ENCODE measurements at places on chromosomes 2 and 18.

GRCh38 chr18:68662754-68663153, 52.2 kb downstream of the TMX3 start:
- DNase-seq, result peak; percentile 13

- no peak for DNase-seq
Measured at GRCh38 chr2:24181849-24182248, 7.0 kb downstream of the FAM228A start.

DNA sequence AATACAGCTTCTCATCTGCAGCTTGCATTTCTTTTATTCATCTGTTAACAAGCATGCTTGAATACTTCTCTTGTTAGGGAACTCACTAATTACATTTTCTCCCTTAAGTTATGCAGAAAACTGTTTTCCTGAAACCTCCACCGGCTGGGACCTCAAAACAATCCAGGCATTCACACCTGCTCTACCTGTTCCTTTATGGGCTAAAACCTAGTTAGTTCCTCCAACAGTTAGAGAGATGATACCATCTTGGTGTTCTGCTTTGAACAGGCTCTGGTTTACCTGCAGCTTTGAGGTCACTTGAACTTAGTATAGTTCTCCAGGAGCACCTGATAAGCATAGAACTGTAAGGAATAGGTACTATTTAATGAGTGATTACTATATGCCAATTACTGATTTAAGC, 6.1 kb downstream of the PLEK start:
- no peak for DNase-seq

- no peak for DNase-seq
Measured at GRCh38 chr18:55504808-55505207, 83.2 kb downstream of the TCF4 start.

DNA sequence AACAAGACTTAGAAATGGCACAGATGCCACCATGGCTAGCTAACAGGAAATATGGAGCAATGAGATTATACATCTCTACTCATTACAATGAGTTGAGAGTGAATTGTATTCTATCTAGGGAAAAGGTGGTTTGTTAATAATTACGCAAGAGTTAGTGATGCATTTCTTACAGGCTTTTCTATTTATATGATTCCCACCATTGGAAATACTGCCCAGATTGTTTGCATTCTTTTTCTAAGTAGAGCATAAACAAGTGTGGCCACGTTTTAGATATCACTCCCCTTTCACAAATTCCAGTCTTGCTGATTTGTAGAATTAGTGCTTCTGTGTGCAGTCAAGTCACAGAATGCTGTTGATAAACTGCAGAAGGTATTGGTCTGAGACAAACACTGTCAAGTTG, 56.6 kb downstream of the ZNF804A start:
- DNase-seq, result no peak

DNA sequence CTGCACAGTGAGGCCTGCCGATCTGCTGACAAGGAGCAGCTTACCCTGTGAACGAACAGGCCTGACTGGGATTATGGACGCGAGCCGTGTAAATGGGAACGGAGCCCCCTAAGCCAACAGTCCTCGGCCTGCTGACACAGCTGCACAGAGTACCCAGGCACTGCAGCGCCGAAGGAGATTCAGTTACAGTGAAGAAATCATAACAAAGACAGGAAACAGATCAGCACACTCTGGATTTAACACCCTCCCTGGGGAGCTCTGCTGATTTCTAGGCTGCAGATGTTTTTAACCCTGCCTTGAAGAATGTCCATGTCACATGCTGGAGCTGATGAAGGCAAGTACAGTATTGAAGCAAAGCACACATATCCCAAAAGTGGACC, 43.4 kb downstream of the COLEC12 start:
- peak; percentile 67 for DNase-seq

- DNase-seq, result no peak
Measured at GRCh38 chr2:144201126-144201525, 318.8 kb downstream of the ZEB2 start.

- DNase-seq, result peak; percentile 15
Measured at GRCh38 chr2:32452338-32453064, 95.7 kb downstream of the BIRC6 start.

GRCh38 chr18:46418663-46419260, 238.3 kb downstream of the LOXHD1 start:
- DNase-seq, result no peak

GRCh38 chr18:3541549-3542386, 91.8 kb downstream of the TGIF1 start:
- no peak for DNase-seq

GRCh38 chr2:174967691-174968260, 37.4 kb downstream of the CHN1 start:
- no peak for DNase-seq

- no peak for DNase-seq
Measured at GRCh38 chr2:74915743-74916142, 42.7 kb upstream of the POLE4 start.

- no peak for DNase-seq
Measured at GRCh38 chr2:219205981-219206327, 628 bp upstream of the ZFAND2B start.

- no peak for DNase-seq
Measured at GRCh38 chr2:138267161-138267901, 234.2 kb upstream of the SPOPL start.

- DNase-seq, result no peak
Measured at GRCh38 chr2:199452260-199452990, 5.3 kb downstream of the SATB2 start.

GRCh38 chr2:56099963-56100362, 83.8 kb upstream of the CCDC85A start:
- DNase-seq, result no peak

GRCh38 chr2:22855761-22856184, 529.2 kb upstream of the KLHL29 start:
- no peak for DNase-seq

GRCh38 chr2:134175834-134176233, 78.0 kb upstream of the MGAT5 start:
- DNase-seq, result no peak

- no peak for DNase-seq
Measured at GRCh38 chr2:130911482-130911881, 74.8 kb downstream of the ARHGEF4 start.

- no peak for DNase-seq
Measured at GRCh38 chr2:242058116-242058680, 188.7 kb downstream of the RTP5 start.

DNA sequence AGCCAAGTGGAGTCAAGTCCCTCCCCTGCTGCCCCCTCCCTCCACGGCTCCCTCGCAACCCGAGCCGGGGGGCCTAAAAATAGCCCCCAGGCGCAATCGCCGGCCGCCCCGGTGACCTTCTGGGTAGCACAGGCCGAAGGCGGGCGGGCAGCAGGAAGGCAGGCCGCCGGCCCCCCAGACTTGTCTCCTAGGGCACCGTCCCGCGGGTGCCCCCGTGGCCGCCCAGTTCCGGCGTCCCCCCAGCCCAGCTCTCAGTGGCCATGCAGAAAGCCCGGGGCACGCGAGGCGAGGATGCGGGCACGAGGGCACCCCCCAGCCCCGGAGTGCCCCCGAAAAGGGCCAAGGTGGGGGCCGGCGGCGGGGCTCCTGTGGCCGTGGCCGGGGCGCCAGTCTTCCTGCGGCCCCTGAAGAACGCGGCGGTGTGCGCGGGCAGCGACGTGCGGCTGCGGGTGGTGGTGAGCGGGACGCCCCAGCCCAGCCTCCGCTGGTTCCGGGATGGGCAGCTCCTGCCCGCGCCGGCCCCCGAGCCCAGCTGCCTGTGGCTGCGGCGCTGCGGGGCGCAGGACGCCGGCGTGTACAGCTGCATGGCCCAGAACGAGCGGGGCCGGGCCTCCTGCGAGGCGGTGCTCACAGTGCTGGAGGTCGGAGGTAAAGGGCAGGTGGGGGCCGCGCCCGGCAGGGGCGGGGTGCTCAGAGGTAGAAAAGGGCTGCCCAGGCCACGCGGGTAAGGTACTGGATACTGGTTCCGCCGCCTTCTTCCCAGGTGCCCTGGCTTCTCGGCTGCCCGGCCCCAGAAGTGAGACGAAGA, at the start of gene SPEG:
SPEG (plus strand) TSS at position 126 of the 808 bp plus-strand sequence; CDS start at position 261, 135 bp downstream.
- no peak for DNase-seq

- no peak for DNase-seq
Measured at GRCh38 chr2:137221797-137222492, 456.6 kb downstream of the THSD7B start.

- no peak for DNase-seq
Measured at GRCh38 chr2:39506215-39506614, 69.1 kb upstream of the MAP4K3 start.

Measured in NAMALWA (cell line).